Endothelial cell (in vitro differentiated cells): ENCODE measurements at places on chromosomes 1 and 21.

- DNase-seq, result peak; percentile 62
These were observed 155.2 kb downstream of the DMRTA2 start for GRCh38 chr1:50268049-50268448.

GRCh38 chr21:42846221-42846620, 33.1 kb downstream of the WDR4 start:
- DNase-seq, result no peak

DNA sequence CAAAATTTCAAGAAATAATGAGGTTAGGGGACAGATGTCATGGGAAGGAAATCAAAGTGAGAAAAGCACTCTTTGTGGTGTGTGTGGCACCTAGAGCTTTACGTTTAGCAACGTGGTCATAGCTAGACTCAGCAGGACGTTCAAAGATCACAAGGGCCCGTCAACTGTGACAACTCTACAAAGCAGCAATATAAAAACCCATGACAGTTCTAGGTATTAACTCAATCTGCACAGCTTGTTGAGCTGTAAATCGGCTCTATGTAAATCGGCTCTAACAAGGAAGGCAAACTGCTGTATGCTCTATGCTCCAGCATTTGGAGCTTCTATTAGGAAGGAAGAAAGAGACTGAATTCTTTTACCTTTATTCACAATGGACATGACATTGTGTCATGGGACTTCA, 64.8 kb downstream of the TP53BP2 start:
- no peak for DNase-seq

- DNase-seq, result peak; percentile 86
These were observed at the start of gene ATP8B2 for GRCh38 chr1:154324669-154325582. ATP8B2 (plus strand) TSS chr1:154325525; CDS start chr1:154328142, 2,617 bp downstream.

DNA sequence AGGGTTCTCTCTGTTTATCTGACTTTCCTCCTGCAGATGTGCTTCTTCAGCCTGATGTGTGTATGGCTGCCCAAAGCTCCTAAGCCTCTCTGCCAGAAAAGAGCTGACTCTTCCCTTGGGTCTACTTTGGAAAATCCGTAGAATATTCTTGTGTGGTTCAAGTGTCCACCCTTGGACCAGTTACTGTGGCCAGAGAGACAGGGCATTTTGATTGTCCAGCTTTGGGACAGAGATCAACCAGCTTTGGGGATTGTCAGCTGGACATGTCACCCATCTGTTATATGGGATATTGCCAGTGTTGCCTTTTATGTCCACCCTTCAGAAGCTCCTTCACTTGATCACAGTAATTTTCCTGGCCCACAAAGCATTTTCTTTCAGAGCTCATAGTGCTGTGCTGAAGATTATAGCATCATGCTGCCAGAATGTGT, 126.2 kb upstream of the L1TD1 start:
- DNase-seq, result no peak

DNA sequence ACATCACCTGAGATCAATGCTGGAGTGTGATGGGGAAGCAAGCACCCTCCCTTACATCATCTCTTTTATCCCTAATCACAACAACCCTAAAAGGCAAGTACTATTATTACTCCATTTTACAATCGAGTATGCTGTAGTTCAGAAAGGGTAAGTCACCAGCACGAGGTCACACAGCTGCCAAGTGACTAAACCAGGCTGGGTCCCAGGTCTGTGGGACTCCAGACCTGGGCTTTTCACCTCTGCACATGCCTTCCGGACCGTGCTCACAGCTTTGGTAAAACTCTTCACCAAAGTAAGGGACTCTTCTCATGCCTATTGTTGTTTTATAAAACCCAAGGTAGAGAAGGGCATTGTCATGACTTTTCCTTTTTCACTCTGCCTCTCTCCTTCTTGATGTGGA, 130.9 kb downstream of the DMRTB1 start:
- no peak for DNase-seq

DNA sequence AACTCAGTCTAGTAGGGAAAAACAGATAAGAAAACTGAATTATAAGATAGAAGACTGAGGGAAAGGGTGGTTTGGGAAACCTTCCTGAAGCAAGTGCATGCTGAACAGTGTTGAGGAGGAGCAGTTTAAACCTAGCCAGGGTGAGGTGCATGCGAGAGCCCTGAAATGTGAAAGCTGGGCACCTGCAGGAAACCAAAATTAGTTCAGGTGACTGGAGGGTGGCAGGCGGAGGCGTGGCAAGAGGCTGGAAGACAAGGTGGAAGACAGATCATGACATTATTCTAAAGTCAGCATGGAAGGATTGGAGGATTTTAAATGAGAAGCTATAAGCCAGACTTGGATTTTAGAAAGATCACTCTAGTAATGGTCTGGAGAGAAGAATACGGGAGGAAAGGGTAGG, 75.1 kb downstream of the CACNA1E start:
- DNase-seq, result no peak

- DNase-seq, result no peak
These were observed 26.2 kb upstream of the C1orf105 start for GRCh38 chr1:172394141-172394751.

- no peak for DNase-seq
These were observed 1.5 kb downstream of the RPS6KA1 start for GRCh38 chr1:26530895-26531598.
